ENCODE measurements at places on chromosomes 6 and 20.

GRCh38 chr6:74519163-74519562, 686.7 kb downstream of the COL12A1 start:
- no peak for DNase-seq

GRCh38 chr6:7919871-7920270, 9.3 kb upstream of the TXNDC5 start:
- DNase-seq = no peak

- no peak for DNase-seq
Observed at GRCh38 chr6:35485402-35485877, 11.4 kb downstream of the TEAD3 start.

DNA sequence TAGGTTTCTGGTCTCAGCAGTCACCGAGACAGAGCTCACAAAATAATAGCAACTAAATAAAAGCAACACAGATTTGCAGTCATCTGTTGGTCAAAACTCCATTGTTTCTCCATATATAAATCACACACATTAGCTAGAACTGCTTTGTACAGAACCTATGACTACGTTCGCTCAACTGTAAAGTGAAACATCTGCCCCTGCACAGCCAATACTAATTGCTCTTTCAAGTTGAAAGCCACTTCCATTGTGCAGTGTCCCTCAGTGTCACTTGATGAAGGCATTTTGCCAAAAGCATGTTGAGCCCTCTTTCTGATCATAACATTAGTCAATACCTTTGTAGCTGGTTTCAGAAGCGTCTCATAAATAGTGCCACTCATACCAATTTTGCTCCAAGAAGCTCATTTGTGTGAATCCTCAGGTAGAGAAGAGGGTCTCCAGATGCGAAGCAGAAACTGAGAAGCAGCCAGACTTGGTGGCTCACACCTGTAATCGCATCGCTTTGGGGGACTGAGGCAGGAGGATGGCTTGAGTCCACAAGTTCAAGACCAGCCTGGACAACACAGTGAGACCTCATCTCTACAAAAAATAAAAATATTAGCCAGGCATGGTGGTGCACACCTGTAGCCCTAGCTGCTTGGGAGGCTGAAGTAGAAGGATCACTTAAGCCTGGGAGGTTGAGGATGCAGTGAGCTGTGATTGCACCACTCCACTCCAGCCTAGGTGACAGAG, 68.9 kb downstream of the PERP start:
- no peak for DNase-seq

DNA sequence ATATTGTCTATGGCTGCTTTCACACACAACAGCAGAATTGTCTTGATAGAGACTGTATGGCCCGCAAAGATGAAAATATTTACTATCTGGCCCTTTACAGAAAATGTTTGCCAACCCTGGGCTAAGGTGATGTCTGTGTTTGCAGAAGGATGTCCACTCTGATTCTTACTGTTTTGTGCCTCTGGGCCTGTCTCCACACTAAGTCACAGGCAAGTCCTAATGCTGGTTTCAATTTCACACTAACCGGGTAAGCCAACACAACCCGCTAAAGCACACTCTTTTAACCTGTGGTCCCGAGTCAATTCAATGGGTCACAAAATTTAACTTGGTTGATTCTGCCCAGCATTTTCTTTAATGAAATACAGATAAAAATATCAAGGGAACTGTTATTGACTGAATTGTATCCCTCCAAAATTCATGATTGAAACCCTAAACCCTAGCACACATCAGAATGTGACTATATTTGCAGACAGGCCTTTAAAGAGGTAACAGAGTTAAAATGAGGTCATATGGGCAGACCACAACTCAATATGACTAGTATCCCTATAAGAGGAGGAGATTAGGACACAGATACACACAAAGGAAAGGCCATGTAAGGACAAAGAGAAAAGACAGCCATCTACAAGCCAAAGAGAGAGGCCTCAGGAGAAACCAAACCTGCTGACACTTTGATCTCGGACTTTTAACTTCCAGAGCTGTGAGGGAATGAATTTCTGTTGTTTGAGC, 78.4 kb downstream of the FYN start:
- DNase-seq = no peak

DNA sequence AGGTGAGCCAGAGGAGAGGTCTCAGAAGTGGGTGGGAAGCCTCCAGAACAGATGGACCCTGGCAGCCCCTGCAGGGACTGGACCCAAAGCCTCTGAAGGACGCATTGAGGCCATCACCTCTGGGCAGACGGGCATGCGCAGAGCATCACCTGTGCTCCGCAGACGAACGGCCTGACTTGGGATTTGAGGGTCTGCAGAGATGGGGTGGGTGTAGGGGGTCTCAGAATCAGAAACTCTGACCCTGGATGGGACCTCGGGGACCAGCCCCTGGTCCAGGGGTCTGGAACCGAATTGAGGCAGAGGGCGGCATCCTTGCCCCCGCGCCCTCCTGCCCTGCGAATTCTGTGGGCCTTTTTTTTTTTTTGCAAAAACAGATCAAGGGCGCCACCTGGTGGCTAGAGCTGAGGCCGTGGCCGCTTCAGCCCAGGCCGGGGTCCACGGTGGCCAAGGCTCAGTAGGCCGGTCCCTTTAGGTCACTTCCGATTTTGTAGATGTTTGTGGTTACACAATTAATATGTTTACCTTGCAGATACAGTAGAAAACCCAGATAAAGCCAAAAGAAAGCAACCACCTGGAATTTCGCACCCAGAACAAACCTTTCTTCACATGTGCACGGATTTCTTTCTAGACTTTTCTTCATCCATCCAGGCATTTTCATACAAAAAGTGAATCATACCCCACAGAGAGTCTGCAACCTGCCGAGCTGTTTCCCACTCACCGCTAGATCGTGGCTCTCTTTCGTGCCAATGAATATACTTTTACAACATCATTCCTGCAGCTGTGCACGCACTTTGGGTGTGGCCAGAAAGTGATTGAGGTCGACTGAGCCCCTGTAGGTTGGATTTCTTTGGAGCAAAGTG, 25.9 kb downstream of the ZBP1 start:
- DNase-seq = no peak

GRCh38 chr20:32626859-32627636, 41.9 kb upstream of the NOL4L start:
- DNase-seq = no peak

DNA sequence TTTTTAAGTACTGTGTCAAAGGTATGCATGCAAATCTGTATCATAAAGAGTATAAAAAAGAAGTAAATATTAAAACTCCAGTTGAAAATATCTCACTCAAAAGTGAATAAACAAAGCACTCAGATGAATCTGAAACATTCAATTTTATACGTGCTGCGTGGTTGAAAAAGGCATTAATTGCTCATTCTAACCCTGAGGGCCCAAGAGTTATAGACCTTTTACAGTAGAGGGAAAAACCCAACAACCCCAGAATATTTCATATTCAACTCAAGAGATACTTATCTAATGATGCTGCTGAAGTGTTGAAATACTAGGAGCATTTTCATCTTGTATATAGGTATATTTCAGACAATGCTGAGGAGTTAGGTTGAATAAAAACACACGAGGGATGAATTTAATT, 862.8 kb upstream of the CITED2 start:
- DNase-seq = no peak

DNA sequence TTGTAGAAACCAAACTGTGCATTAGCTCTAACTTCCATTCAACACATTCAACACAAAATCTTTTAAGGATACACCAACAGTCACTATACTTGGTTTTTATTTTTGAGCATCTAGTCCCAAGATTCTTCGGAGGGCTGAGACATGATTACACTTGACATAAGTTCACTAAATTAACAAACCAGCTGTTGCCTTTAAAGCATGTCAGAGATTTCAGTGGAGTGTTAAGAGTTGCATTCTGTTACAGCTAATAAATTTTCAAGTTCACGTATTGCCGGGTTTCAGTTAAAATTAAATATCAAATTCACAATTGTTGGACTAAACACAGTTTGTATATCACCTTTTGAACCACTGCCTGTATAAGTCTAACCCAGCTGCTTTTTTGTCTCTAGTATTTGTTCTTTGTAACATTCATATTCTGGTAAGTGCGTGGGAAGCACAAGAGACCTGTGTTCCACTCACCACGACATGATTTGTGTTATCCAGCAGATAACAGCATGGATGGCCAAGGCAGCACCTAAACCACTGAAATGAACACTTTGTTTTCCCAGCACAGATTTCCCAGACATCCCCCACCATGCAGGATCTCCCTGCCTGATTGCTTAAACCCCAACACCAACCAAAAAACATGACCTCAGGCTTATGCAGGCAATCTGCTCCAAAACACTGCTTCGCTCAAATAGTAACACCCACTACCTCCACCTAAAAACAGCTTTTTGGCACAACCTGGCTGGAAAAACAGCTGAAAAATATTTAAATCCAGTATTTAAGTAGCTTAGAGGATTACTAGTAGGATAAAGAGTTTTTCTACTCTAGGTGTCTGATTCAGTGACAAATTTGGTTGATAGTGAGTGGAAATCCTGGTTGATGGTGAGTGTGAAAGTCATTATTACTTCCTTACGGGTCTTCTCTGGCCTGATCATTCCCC, 286.5 kb upstream of the NT5E start:
- DNase-seq = no peak

- DNase-seq = no peak
Observed at GRCh38 chr6:25485821-25486534, 166.0 kb upstream of the SCGN start.

- no peak for DNase-seq
Observed at GRCh38 chr6:38871741-38872568, 156.8 kb downstream of the DNAH8 start.

DNA sequence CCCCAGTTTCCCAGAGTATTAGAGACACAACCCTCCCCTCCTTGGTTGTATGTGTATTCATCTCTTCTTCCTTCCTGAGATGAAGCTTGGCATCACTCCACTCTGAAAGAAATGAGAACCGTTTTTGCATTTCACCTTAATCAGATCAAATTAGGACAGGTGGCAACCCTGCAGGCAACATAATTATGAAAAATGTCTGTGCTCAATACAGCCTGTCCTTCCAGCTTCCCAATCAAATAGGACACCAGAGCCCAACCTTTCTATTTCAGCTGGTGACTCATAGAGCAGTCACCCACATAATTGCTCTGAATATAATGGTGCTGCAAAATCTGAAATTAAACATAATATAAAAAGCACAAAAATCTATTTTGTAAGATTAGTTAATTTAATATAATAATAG, 310.2 kb upstream of the AGPAT4 start:
- DNase-seq = no peak

GRCh38 chr20:35359335-35359950, 52.3 kb downstream of the UQCC1 start:
- no peak for DNase-seq

DNA sequence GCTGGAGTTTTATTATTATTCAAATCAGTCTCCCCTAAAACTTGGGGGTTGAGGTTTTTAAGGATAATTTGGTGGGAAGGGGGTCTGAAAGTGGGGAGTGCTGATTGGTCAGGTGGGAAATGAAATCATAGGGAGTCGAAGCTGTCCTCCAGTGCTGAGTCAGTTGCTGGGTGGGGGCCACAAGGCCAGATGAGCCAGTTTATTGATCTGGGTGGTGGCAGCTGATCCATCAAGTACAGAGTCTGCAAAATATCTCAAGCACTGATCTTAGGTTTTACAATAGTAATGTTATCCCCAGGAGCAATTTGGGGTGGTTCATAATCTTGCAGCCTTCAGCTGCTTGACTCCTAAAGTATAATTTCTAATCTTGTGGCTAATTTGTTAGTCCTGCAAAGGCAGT, 146.0 kb upstream of the SPACA1 start:
- DNase-seq = no peak

DNA sequence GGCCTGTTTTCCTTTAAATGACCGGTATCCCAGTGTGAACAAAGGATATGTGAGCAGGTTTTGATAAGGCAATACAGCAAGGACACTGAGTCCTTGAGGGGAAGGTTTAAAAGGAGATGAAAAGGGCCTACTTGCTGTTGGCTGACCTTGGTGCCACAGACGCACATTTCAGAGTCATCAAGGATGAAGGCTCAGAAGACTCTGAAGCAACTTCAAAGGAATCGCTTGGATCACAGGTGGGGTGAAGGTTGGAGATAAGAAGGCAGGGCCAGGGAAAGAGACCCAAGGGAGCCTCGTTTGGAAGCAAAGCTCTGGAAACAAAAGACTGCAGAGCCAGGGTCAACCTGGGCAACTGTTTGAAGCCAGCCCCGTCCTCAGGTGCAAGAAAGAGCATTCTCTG, 30.1 kb upstream of the PNPLA1 start:
- DNase-seq = no peak

DNA sequence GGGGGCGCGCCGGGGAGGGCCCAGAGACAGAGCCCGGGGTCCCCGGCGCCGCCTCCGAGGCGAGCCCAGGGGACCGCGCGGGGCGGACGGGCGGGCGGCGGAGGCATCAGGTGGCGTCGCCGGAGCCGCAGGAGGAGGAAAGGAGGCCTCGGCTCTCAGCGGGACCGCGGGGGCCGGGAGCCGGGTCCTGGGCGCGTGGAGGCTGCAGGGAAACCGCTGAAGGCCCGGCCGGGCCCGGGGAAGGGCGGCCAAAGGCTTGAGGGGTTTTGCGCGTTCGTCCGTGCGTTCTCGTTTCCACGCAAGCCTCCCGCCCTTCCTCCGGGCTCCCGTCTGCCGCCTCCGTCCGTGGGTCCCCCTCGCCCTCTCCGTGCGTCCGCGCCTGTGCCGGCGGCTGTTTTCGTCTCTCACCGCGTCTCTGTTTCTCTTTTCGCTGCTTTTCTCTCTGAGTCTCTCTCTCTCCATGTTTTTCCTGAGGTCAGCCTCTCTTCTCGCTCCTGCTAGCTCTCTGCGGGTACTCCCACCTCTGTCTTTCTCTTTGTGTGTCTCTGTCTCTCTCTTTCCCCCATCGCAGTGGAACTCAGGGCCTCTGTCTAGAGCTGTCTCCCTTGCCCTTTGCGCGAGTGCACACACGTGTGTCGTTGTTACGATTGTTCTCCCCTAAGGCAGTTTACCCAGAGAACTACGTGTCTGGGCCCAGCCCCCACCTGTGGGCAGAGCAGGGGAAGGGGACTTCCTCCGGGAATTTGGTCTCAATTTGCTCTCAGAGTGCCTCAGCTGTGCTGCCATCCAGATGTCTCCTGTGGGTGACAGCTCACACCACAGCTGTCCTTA, 2.1 kb downstream of the IRF4 start:
- DNase-seq = no peak

DNA sequence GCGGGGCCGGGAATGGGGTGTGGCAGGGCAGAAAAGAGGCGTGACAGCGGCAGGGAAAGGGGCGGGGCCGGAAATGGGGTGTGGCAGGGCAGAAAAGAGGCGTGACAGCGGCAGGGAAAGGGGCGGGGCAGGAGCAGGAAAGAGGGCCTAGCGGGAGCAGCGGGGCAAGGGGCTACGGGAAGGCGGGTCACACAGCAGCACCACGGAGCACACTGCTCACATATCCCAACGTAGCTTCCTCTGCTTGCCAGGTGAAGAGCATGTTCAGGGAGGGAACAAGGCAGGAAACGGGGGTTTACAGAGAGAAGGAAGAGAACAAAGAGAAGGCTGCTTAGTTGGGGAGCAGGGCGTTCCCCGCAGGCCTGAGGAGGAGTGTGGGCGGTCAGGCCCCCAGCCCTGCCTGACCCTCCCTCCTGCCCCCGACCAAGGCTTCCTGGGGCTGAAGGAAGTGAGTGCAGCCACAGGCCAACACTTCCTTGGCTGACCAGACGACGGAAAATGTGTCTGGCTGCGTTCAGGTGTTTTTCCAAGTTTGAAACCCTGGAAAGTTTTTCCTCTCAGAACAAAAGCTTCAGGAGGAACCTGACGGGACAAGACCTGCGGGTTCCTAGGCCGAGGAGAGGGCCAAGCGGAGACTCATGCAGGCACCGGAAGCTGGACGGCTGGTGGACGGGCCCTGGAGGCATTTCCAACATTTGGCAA, 13.8 kb downstream of the UCKL1 start:
- no peak for DNase-seq

GRCh38 chr6:135522965-135523692, 25.6 kb upstream of the AHI1 start:
- no peak for DNase-seq

Measured in esophagus squamous epithelium (tissue), 5 donors.